ENCODE measurements at places on chromosomes 4 and X.
A peak's percentile ranks its signal among the peaks of the same experiment; 100 is the strongest.

DNA sequence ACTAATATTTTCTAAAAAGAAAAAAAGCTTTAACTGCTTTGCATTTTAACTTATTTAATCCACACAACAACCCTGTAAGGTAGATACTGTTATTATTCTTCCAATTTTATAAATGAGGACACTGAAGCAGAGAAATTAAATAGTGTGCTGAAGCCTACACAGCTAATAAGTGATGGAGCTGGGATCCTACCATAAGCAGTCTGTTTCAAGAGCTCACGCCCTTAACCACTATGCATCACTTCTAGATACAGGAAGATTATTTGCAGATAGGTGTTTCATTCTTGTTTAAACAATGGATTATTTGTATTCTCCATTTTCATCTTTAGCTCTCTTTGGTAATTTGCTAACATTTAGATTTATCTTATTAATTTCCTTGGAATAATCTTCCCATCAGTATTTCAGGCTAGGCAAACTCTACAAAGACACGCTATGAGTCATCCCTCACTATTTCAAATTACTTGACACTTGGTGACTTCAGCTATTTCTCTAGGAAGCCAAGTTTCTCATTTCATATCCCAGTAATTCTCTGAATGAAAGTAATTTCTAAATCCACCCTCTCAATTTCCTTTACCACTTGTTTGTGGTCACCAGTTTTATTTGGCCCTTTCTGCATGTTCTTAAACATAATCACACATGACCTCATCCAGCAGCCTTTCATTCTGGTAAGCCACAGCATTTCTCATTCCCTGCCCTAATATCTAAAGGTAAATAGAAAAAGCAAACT lies 67.3 kb downstream of the ASB9 start:
- DNase-seq, result no peak

GRCh38 chrX:10008483-10009056 lies 41.4 kb downstream of the CLDN34 start:
- no peak for DNase-seq

GRCh38 chrX:109629310-109629709 lies 4.3 kb upstream of the KCNE5 start:
- DNase-seq, result no peak

- DNase-seq, result peak; percentile 11
These were observed 57.5 kb downstream of the GPR82 start for GRCh38 chrX:41781500-41781899.

- DNase-seq, result no peak
These were observed 8.6 kb downstream of the PJA1 start for GRCh38 chrX:69156638-69157037.

- peak; percentile 14 for DNase-seq
These were observed 41.0 kb upstream of the GATB start for GRCh38 chr4:151801547-151802516.

DNA sequence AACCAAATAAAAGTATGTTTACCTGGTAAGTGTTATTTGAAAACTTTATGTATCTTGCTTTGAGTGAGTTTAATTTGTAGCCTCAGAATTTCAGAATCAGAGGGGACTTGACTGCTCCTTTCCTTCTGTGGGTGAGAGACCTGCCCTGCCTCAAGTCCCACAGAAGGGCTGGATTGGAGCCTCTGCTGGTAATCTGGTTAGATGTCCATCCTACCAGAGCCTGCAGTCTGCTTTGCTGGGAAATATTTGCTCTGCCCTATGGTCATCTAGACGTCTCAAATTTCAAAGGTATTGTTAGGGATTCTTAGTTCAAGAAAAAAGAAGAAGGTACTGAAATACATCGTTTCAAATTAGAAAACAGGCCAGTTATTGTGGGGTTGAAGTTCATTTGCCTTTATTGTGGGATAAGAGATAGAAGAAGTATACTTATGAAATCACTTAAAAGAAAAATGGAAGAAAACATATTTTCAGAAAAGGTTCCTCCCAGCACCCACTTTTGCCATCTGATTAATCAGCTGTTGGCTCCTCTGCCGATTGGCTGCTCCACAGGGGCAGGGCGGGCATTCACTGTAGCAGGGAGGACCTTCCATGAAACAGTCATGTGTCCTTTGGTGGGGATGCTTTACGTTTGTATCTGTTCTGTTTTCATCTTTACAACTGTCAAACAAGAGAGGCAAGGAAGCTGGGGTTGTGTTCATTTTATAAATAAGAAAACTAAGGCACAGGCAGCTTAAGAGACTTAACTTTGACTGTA lies 73.3 kb upstream of the TLR2 start:
- DNase-seq, result no peak

- no peak for DNase-seq
These were observed 76.7 kb downstream of the WWC2 start for GRCh38 chr4:183175631-183176232.

GRCh38 chr4:54540931-54541330 lies 116.8 kb upstream of the KIT start:
- DNase-seq, result no peak

- DNase-seq, result no peak
These were observed 337.6 kb downstream of the STIM2 start for GRCh38 chr4:27198246-27198645.

DNA sequence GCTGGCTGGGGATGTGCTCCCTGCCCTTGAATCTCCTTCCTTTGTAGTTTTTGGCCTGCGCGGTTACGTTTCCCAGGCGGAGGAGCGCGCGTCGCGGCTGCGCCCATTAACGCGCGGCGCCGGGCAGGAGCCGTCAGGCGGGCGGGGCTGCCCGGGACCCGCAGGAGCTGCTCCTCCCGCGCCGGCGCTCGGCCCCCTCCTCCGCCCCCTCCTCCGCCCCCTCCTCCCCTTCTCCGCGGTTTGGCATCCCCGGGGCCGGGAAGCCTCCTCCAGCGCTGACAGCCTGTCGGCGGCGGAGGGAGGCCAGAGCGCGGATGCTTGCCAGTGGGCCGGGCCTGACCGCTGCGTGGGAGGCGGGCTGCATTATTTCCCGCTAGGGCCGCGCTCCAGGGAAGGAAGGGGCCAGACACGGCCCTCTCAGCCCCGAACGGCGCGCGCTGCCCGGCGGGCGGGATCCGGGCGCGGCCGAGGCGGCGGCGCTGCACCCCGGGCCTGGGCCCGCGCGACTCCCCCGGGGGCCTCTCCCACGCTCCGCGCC lies at the start of gene DCLK2:
DCLK2 (plus strand) TSS at position 405 of the 538 bp plus-strand sequence. CDS start 583 bp downstream, outside the sequence.
- DNase-seq, result peak; percentile 42

DNA sequence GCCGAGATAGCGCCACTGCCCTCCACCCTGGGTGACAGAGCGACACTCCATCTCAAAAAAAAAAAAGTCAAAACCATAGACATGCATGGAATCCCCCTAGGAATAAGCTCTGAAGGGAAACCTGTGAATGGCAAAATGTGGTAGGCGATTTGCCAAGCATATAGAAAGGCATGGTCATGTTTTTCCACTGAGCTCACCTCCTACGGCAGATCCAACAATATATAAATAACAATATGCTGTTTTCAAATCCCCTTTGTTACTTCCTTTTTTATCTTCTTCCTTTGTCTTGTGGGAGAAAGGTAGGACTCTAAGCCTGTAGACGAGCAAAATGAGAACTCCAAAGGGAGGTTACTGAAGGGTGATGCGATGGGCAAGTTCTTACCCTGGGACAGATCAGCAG lies 219.0 kb downstream of the PALLD start:
- no peak for DNase-seq

DNA sequence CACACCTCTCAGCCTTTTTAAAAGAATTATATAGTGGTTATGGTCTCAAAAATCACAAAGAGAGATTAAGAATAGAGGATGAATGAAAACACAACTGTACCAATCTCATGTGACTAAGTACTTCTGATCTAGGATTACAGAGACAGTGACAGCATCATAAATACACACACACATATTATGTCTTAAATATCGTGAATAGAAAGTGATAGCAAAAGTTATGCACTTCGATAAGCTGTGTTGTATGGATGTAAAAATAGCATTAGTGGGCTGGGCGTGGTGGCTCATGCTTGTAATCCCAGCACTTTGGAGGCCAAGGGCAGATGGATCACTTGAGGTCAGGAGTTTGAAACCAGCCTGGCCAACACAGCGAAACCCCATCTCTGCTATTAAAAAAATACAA lies 25.0 kb downstream of the GYPA start:
- DNase-seq, result no peak

DNA sequence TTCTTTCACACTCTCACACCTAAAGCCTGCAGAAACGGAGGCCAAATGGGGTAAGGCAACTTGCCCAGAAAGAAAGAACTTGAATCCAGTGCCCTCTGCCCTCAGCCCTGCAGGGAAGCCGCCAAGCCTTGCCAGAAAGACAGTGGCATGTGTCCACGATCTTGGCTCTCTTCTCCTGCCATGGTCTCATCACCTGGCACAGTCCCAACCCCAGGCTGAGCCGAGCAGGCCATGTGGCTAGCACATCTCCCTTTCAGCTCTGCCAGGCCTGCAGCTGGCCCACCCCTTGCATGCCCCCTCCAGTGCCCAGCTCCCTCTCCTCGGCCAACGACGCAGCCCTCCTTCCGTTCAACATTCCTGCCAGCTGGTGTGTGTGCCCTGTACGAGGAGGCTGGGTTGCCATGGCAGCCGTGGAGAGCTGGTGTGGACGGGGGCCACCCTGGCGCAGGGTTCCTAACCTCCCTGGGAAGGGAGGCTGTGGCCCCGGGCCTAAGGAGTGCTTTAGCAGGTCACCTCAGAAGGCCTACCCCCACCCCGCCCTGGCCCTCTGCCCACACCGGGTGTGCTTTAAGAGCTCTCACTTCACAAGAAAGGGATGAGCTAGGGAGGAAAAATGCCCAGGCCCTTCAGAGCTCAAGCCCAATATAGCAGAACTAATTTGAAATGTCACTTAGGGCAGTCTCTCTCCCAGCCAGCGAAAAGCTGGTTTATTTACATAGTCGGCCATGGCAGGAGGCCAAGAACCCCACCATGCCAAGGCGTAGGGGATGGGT lies 73.0 kb upstream of the PJA1 start:
- DNase-seq, result no peak

- no peak for DNase-seq
These were observed 27.8 kb upstream of the SORBS2 start for GRCh38 chr4:185839770-185840169.

GRCh38 chrX:152155766-152156310 lies 17.5 kb upstream of the MAGEA10 start:
- DNase-seq, result no peak

- DNase-seq, result no peak
These were observed 194.1 kb downstream of the PTTG2 start for GRCh38 chr4:38154252-38154651.

GRCh38 chr4:121900132-121900983 lies 30.1 kb upstream of the BBS7 start:
- DNase-seq, result peak; percentile 9

- DNase-seq, result no peak
These were observed 6.8 kb upstream of the CLCN5 start for GRCh38 chrX:49915361-49916222.

DNA sequence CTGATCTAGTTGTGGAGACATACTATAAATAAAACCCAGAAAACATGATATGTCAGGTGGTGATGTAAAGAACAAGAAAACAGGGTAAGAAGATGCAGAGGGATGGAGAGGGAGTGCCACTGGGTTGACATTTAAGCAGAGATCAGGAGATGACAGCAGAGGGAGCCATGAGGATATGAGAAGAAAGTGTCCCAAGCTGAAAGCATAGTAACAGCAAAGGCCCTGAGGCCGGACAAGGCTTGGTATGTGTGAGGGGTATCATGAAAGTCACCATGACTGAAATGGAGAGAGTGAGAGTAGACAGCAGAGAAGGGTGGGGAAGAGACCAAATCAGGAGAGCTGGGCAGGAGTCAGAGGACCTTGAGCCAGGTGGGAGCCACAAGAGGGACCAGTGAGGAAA lies 3.4 kb downstream of the GPKOW start:
- no peak for DNase-seq

DNA sequence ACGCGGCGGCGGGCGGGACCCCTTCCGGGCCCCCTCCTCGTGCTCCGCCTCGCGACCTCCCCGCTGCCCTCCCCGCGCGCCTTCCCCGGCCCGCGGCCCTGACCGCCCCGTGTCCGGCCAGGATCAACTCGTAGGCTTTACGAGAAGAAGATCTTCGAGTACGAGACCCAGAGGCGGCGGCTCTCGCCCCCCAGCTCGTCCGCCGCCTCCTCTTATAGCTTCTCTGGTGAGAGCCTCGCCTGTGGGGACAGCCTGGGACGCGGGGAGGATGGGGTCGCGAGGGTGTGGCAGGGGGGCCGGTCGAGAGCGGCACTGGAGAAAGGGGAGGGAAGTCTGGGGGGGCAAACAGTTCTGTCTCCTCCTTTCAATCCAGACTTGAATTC lies 465 bp downstream of the EMD start:
- no peak for DNase-seq

- no peak for DNase-seq
These were observed 42.1 kb upstream of the MAGEB10 start for GRCh38 chrX:27765718-27766117.

- no peak for DNase-seq
These were observed 14.2 kb downstream of the FTHL17 start for GRCh38 chrX:31057691-31058090.

GRCh38 chr4:36900446-36900987 lies 344.0 kb upstream of the NWD2 start:
- no peak for DNase-seq

DNA sequence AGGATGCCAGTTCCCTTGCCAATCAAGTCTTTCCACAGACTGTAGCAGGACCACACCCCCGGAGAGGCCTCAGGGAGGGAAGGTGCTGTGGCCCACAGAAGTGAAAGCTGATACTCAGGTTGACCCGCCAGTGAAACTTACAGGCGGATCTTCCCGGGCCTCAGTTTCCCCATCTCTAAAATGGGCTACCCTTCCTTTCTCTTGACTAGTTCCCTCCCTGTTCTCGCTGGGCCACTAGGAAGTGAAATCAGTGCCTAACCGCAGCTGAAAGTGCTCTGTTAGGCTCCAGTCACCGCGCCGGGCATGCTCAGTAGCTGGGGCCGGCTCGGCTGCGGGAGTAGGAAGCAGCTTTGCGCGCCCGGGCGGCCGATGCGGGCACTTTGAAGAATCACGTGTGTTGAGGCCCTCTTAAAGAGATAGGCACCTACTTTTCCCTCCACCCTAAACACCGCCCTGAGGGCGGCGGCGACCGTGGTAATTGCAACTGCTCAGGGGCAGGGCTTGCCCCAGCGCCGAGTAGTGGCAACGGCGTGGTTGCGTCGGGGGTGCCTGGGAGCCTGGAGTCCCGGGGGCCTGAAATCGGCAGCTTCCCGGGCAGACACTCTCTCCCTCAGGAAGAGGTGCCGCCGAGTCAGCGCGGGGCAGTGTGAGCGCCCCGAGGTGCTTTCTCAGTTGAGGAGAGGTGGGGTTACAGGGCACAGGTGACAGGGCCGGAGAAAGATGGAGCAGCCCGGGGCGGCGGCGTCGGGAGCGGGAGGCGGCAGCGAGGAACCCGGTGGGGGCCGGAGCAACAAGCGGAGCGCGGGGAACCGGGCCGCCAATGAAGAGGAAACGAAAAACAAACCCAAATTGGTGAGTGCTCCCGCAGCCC lies at the start of gene DIAPH2:
DIAPH2 (plus strand) TSS at position 504 of the 871 bp plus-strand sequence.
- no peak for DNase-seq

DNA sequence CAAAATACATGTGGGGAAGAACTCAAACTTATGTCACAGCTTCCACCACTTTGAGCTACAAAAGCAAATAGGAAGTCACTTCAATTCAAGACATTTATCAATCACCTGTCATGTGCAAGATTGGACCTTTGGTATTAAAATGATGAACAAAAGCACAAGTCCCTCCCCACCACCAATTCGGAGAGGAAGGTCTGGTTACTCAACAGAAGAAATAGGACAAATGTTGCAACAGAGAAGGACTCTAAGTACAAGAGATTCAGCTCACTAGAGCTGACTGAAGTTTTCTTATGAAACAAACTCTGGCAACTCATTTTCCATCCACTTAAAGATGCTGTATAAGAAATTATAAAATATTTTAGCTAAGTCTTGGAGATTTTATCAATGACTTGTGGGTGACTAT lies 16.0 kb upstream of the MMRN1 start:
- no peak for DNase-seq

Measured in HS-27A (cell line).